CD4-positive, alpha-beta T cell (primary cell): ENCODE measurements at places on chromosomes 6 and 20.

DNA sequence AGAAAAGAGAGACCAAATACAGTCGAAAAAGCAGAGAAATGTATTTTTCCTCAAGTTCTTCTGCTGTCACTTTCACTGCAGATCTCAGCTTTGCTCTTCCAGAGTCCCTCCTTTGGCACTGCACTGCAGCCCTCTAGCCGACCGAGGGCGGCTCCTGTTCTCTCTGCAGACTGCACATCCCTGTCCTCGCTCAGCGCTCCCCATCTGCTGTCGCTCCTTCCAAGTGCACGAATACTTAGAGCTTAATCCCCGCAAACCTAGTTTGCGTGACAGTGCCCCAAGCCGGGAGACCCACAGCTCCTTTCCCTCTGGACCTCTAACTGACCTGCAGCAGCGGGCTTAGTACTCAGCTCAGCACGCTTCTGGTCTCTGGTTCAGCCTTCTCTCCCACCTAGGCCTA lies 15.2 kb downstream of the RPP21 start:
- peaks cover 7% of the 10 kb centered on the region for H3K4me1 ChIP-seq
- no peak for DNase-seq
- H3K27me3 ChIP-seq = peaks cover 55% of the 10 kb centered on the region

GRCh38 chr6:42745083-42745639 lies 742 bp downstream of the TBCC start:
- no peak overlapping the region for H3K27ac ChIP-seq
- no peaks in the 10 kb centered on the region for H3K27me3 ChIP-seq
- peak; percentile 44 for DNase-seq
- H3K36me3 ChIP-seq = peaks cover 3% of the 10 kb centered on the region
- H3K4me3 ChIP-seq = peak overlapping the region; percentile 96

- H3K36me3 ChIP-seq = peaks cover 78% of the 10 kb centered on the region
- H3K27me3 ChIP-seq = no peaks in the 10 kb centered on the region
- no peaks in the 10 kb centered on the region for H3K4me1 ChIP-seq
- no peak overlapping the region for H3K27ac ChIP-seq
- no peak overlapping the region for H3K4me3 ChIP-seq
- no peak for DNase-seq
Observed at GRCh38 chr20:13791540-13792459, 7.0 kb downstream of the NDUFAF5 start.

- DNase-seq = no peak
- H3K27ac ChIP-seq = no peak overlapping the region
- peaks cover 1% of the 10 kb centered on the region for H3K4me1 ChIP-seq
- H3K27me3 ChIP-seq = no peaks in the 10 kb centered on the region
Observed at GRCh38 chr6:125913145-125913544, 43.4 kb upstream of the HINT3 start.

DNA sequence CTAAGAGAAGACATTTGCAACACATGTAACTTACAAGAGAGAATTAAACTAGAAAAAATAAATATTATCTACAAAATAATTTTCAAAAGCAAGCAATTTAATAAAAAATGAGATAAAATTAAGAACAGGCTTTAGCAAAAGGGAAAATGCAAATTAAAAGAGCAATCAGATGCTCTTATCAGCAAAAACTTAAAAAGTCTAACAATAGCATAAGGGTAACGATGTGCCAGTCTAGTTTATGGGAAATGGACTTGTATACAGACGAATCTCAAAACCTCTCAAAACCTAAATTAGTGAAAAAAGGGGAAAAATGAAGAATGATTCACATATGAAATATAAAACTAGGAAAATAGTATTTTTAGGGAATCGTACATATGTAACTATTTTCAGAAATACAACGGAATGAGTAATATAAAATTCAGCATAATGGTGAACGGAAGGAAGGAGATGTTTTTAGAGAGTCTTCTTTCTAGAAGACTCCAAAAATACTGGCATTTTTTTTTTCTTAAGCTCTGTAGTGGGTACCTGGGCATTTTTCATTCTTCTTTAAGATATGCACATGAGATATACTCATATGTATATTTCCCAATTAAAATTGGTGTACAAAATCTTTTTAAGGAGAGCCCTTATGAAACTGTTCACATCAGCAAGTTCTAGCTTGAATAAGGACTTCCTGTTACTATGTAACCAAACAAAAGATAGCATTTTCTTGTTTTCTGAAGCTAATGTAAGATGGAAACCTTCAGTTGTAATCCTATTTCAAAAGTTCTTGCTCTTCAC lies 927 bp upstream of the MANEA start:
- peak; percentile 38 for DNase-seq
- no peaks in the 10 kb centered on the region for H3K27me3 ChIP-seq
- H3K27ac ChIP-seq = peak overlapping the region; percentile 84
- peaks cover 11% of the 10 kb centered on the region for H3K4me1 ChIP-seq
- H3K36me3 ChIP-seq = peaks cover 3% of the 10 kb centered on the region
- H3K4me3 ChIP-seq = peak overlapping the region; percentile 91

DNA sequence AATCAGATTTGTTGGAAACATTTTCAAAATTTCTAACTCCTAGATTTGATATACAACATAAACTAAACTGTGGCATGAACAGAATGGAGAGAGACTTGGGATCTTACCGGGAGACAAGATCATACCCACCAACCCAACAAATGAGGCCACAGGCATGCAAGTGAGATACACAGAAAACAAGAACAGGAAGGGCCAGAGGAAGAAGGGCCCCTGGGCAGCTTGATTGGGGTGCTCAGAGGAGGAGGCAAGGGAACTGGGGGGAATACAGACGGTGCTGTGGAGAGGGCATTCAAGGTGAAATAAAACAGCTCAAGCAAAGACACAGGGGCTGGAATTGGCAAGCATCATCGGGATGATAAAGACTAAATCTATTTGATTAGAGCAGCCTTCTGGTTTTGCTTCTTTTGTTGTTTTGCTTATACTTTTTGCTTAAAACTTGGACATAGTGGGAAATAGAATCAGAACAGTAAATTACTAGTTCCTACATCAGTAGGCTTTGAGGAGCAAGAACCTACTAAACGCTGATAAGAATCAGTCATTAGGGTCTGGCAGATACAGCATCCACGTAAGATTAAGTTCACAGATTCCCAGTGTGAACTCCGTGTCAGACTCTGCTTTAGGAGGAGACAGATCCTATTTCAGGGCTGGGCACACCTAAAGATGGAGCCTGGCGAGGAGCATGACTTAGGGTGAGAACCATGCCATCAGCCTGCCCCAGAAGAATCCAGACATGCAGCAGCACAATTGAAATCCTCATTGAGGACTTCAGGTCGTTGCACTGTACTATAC lies 3.5 kb upstream of the RAMACL start:
- no peaks in the 10 kb centered on the region for H3K27me3 ChIP-seq
- H3K4me1 ChIP-seq = peaks cover 9% of the 10 kb centered on the region
- no peak overlapping the region for H3K27ac ChIP-seq
- no peaks in the 10 kb centered on the region for H3K36me3 ChIP-seq
- DNase-seq = no peak
- H3K4me3 ChIP-seq = no peak overlapping the region

- no peak for DNase-seq
- H3K4me3 ChIP-seq = no peak overlapping the region
- no peaks in the 10 kb centered on the region for H3K27me3 ChIP-seq
- H3K36me3 ChIP-seq = no peaks in the 10 kb centered on the region
Observed at GRCh38 chr6:169144356-169144755, 109.3 kb downstream of the THBS2 start.
